ENCODE measurements at places on chromosomes 6 and 20.

- DNase-seq = no peak
Measured at GRCh38 chr6:28770732-28771131, 153.1 kb downstream of the TRIM27 start.

GRCh38 chr20:37524859-37525708 is 2.6 kb downstream of the BLCAP start:
- DNase-seq = no peak

DNA sequence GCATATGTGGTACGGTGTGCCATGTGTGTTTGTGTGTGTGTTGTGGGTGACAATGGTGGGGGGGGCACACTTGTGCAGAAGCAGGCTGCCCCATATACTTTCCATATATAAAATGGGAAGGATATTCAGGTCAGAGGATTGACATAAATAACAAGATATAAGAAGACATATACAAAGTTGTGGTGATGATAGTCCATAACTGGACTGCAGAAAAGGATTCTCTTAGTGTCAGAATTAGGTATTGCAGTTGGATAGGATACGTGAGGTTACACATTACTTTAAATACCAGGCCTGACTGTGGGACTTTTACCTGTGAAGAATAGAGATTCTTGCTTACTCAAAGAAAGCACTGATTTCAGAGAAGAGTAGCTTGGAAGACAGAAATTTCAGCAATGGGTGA is 1260.3 kb downstream of the EPHA7 start:
- no peak for DNase-seq

GRCh38 chr6:148700047-148700715 is 46.6 kb upstream of the UST start:
- no peak for DNase-seq

DNA sequence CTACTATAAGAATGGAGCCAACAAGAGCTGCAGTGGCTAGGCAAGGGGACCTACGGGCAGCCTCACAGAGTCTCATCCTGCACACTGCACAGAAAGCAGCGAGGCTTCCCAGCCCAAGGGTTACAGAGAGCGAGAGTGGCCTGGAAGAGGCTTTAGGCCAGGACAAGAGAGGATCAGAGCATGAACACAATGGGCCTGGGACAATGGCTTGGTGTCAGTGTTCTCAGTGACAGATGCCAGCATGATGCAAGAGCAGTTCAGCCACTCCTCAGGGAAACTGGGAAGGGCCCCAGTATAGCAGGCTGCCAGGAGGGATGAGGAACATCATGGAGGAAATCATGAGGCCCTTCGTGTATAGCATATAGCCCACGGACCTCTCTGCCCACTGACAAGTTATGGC is 108.0 kb downstream of the NUS1 start:
- DNase-seq = no peak

GRCh38 chr6:28747631-28748157 is 176.1 kb downstream of the TRIM27 start:
- no peak for DNase-seq

- DNase-seq = no peak
Measured at GRCh38 chr6:64732888-64733287, 974.1 kb downstream of the EYS start.

- DNase-seq = no peak
Measured at GRCh38 chr20:12207875-12208274, 290.2 kb downstream of the BTBD3 start.

All from activated T-cell treated with anti-CD3 and anti-CD28 coated beads, Interleukin-2, amount 50 U/mL, for 4 hours (primary cell).